ENCODE measurements at places on chromosomes 3 and 15.

DNA sequence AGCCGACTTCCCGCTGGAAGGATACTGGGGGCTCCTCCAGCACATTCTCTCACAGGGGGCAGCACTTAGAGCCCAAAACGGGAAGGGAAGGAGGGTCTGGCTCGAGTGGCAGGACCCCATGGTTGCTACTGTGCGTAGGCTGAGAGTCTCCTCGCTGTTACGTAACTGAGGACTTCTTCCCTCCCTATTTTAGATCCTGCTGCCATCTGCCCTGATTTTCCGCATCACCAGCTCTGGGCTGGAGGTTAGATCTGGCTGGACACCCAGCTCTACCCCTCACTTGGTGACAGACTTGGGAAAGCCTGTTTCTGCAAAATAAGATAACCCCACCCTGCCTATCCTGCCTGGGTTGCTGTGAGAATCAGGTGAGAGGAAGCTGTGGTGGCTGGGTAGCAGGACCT, 47.7 kb downstream of the BDH1 start:
- DNase-seq, result no peak

DNA sequence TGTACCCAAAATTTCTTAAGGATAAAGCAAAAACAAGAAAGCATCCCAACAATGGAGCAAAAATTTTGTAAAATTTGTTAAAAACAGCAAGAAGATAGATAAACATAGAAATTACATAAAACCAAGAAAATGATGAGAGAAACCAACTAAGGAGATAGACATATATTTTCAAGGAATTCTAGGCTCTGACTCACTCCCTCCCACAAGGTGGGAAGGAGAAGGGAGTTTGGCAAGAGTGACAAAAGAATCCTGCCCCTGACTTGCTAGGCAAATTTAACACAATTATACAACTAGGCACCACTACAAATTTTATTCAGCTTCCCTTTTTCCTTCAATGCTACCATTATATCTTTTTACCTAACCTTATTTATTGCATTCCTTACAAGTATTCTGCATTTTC, 70.9 kb downstream of the MYO9A start:
- no peak for DNase-seq

DNA sequence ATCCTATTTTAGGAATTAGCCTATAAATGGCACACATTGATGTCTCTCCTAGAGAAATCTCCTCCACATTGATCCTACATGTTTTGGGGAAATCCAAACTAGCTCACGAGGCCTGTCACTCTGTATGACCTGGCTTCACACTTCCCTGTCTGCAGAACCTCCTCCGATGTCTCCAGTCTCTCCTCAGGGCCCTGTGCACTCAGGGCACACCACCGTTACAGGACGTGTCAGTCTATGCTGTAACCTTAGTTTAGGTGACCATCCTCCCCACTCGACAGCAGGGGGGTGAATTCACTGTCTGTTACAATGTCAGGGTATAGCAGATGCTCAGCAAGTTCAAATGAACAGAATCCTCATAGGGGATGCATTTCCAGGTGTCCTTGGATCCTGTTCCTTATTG, 249.1 kb downstream of the OCA2 start:
- no peak for DNase-seq

GRCh38 chr3:11616551-11616950, 27.2 kb downstream of the VGLL4 start:
- DNase-seq, result no peak

- no peak for DNase-seq
Measured at GRCh38 chr3:140093742-140094141, 158.8 kb downstream of the CLSTN2 start.

DNA sequence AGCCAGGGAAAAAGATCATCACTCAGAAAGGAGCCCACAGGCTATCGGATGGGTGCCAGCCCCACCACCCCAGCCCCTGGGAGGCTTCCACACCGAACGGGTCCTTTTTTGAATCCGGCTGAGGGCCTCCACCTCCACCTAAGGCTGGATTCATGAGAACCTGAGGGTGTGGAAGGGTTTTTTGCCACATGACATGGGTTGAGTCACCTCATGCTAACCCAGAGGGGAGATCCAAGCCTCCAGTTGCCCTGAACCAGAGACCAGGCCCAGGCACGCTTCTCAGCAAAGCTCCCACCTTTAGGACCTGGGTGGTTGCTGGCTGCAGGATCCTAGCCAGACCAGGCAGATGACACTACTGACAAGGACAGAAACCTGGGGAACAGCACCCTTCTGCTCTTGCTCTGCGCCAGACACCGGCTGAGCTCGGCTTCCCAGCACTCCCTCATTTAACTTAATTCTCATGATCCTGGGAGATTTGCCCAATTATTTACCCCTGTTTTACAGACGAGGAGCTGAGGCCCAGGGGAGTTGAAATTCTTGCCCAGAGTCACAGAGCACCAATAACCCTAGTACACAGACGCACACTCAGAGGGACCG, 25.6 kb downstream of the DUSP7 start:
- DNase-seq, result no peak

DNA sequence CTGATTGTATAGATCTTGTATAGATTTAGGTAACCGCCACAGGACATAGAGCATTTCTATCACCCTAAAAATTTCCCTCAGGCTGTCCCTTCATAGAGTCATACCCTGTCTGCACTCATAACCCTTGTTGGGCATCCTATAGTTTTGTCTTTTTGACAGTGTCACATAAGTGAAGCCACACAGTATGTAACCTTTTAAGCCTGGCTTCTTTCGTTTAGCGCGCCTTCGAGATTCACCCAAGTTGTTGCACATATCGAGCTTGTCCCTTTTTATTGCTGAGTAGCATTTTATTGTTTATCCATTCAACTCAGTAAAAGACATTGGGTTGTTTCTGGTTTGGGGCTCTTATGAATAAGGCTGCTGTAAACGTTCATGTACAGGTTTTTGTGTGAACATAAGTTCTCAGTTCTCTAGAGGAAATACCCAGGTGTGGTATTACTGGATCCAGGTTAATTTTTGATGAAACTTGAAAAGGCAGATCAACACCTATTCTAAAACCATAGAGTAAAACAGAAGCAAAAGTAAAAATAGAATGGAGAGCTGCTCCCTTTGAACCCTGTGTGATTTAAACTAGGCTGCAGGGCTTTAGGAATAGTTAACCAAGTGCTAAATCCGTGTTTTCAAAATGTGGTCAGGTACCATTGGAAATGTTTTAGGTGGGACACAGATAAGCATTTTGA, 49.5 kb downstream of the CD86 start:
- no peak for DNase-seq

DNA sequence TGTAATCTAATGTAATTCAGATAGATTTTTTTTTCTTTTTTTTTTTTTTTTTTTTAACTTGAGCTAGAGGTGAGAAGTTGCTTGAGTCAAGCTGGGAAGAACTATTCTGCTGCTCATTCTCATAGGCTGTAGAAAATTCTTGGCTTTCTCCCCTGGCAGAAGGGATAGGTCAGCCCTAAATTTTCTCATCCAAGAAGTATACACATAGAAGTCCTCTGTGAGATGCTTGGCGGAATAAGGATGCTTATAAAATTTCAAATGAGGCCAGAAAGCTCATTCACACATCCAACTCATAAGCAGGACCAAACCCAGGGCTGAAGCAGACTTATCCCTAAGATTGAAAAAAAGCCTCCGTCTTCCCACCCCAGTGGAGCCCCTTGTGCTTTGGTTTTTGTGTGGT, 572.5 kb downstream of the SQOR start:
- no peak for DNase-seq

DNA sequence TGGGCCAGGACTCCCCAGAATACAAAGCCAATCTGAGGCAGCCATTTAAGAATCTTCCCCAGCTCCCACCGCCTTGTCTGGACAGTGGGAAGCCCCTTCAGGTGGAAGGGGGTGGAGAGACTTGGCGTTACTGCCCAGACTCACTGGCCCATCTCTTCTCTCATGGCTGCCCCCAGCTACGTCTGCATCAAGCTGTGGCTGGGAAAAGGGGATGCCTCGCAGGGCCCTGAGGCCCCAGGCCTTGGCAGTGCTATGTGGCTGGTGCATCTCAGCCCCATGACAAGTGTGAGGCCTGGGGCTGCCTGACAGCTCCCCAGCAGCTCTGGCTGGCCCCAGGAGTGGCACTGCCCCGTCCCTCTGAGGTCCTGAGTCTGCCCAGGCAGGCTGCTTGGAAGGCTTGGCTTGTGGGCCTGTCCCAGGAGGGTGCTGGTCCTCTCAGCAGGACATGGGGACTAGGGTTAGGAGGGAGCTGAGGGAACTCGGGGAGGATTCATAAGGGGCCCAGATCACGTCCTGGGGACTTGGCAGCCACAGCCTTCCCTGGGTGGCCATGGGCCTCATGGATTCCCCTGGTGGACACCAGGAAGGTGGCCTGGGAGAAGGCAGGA, 20.2 kb upstream of the SLC41A3 start:
- no peak for DNase-seq

DNA sequence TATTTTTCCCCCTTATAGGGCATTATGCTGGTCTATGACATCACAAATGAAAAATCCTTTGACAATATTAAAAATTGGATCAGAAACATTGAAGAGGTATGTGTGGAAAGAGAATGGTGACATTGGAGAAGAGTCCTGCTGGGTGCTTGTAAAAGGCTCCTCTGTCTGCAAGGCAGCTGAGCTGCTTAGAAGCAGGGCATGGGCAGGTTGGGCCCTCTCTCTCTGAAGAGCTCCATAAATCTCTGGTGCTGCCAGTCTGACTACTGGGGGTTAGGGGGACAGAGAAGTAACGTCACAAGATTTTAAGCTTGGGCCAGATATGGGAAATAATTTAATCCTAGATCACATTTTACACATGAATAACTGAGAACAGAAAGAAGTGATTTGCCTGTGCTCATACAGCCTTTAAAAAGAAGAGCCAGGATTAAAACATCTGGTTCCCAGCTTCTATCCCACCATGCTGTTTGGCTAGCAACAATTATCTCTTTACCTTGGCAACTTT, 21.9 kb upstream of the APH1B start:
- DNase-seq, result no peak

DNA sequence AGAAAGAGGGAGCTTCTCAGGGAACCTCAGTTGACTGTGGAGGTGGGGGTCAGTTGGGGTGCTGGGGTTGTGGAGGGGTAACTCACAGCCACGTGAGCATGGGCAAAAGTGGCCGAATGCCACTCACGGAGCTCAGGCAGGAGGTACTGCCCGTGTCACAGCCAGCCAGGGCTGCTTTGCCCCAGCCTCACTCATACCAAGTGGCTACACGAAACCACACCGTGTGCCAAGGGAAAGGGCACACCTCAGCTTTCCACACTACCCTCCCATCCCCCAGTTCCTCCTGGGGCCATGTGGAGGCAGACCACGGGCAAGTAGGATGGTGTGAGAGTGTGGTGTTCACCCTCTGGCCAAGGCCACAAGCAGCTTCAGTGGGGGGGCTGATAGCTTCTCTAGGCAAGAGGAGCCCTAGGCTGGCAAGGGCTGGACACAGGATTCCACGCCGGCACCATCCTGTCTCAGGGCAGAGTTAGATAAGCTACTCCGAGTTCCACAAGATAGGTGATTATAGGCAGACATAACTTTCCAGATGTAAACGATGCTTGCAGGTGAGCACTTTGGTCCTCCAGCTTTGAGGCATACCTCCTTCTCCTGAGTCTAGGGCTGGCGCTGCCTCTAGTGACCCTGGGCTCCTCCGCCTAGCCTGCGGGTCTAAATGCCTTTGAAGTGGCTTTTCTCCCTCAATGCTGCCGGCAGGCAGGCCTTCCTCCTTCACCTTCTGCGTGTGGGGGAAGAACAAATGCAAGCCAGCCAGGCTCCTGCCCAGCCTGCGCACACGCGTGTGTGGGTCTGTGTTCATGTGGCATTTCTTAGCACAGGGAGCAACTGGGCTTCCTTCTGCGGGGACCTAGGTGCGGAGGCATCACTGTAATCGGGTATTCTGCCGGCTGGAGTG, 25.0 kb downstream of the RGMA start:
- DNase-seq, result no peak

- no peak for DNase-seq
Measured at GRCh38 chr3:143147707-143148106, 28.1 kb downstream of the CHST2 start.

DNA sequence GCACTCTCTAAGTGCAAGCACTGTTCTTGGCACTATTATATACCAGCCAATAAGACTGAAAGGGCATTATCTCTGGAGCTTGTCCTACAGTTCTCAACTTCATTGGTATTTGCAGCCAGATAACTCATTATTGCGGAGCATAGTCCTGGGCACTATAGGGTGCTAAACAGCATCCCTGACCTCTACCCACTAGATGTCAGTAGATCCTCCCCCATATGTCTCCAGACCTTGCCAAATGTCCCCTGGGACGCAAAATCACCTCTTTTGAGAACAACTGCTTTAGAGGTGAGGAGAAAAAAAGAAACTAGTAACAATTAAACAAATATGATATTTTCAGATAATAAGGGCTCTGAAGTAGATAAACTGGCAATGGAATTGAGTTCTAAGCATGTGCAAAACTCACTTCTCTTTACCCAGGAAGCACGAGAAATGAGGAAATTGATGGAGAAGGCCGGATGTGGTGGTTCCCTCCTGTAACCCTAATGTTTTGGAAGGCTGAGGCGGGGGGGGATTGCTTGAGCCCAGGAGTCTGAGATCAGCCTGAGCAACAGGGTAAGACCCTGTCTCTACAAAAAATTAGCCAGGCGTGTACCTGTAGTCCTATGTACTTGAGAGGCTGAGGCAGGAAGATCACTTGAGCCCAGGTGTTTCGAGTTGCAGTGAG, 61.4 kb downstream of the FRMD4B start:
- DNase-seq, result no peak

DNA sequence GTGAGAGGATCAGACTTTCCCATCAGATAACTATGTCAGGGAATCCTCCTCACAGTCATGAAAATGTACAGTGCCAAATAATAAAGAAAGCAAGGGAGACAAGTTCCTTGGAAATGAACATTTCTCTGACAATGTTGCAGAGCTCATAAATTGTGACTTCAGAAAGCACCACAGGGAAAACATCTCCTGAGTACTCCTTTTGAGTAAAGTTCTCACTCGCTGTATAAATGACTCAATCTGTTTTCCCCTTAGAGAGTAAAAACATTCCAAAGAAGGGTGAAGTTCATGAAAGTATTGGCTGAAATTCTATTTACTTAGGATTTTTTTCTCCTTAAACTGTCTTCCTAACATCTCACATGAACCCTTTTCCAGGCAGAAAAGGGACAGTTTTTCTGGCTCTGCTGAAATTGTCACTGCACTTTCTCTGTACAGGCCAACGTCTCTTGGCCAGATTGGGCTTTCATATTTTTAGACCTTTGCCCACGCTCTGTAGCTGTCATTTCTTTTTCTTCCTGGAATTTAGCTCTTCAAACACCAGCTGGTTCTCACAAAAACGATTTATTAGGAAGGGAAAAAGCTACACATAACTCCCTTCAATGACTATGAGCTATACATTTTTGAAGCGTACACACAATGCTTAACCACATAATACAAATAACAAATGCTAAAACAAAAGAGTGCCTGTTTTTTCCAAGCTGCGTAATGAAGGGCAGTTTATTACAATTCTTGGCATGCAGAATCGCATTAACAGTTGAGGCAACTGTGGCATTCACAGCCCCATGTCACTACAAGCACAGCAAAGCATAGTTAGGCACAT, 216.1 kb downstream of the ATP8B4 start:
- DNase-seq, result no peak

- no peak for DNase-seq
Measured at GRCh38 chr15:65857718-65858402, 11.4 kb upstream of the RAB11A start.

DNA sequence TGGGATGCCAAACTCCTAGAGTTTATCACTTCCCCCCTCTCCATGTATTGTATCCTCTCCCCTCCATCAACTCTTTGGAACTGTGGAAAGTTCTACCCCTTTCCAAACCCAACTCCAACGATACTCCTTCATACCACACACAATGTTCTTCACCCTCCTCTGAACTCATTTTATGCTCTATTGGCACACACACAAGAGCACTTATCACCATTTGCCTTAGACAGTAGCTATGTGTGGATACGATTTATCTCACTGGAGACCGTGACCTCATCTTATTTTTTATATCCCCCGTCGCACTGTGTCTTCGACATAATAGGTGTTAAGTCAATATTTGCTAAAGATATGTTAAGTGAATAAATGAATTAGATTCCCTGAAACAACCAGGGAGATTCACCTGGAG, 316.5 kb upstream of the PROK2 start:
- DNase-seq, result no peak

Data from stimulated activated CD4-positive, alpha-beta T cell treated with anti-CD3 and anti-CD28 coated beads, Interleukin-1b, Interleukin-23, amount 100 ng/mL, for 1 hour (primary cell).